Activated B cell treated with CpG ODN at 0.5 μM for 24 hours (primary cell): ENCODE measurements at places on chromosomes 16 and 17. TPM values are rescaled to one million over a fixed set of nuclear protein-coding genes. Genes with fewer than 3 reads are reported as not detected.

DNA sequence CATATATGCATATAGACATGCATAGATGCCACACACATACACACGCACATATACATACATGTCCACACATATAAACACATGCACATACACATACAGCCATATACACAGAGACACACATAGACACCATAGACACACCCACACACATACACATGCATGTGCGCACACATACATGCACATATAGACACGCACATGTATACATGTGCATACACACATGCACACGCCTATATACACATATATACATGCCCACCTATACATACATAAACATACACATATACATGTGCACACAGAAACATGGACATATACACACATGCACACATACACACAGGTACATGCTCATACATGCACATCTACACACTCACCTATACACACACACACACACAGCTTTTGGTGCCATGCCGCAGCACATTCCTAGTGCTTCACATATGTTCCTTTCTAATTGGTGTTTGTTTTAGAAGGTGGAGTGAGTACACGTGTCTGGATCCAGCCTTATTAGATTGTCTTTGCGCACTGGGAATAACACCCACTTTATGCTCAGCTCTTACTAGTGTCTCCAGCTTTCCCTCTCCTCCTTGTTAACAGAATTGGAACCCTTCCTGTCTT, 198.0 kb downstream of the RPTOR start:
- H3K36me3 ChIP-seq = peaks cover 15% of the 10 kb centered on the region
- no peaks in the 10 kb centered on the region for H3K27me3 ChIP-seq
- DNase-seq = no peak
- no peak overlapping the region for H3K27ac ChIP-seq
- H3K4me1 ChIP-seq = peaks cover 33% of the 10 kb centered on the region

MMP28 gene
- total RNA-seq = 0.59 TPM in 1 of 2 replicates, not detected in the other

NPIPA3 gene
- total RNA-seq = 1.8 and 3.5 TPM in 2 replicates

GRCh38 chr17:62098623-62099231, 33.6 kb upstream of the MED13 start:
- DNase-seq = no peak
- H3K4me3 ChIP-seq = peak overlapping the region; percentile 55
- no peaks in the 10 kb centered on the region for H3K36me3 ChIP-seq
- H3K27ac ChIP-seq = peak overlapping the region; percentile 84
- no peaks in the 10 kb centered on the region for H3K27me3 ChIP-seq

- H3K27ac ChIP-seq = peak overlapping the region; percentile 91
- DNase-seq = no peak
- H3K4me1 ChIP-seq = peaks cover 37% of the 10 kb centered on the region
- peak overlapping the region; percentile 81 for H3K4me3 ChIP-seq
Observed at GRCh38 chr17:79804856-79805696, 8.2 kb upstream of the CBX8 start.

DNA sequence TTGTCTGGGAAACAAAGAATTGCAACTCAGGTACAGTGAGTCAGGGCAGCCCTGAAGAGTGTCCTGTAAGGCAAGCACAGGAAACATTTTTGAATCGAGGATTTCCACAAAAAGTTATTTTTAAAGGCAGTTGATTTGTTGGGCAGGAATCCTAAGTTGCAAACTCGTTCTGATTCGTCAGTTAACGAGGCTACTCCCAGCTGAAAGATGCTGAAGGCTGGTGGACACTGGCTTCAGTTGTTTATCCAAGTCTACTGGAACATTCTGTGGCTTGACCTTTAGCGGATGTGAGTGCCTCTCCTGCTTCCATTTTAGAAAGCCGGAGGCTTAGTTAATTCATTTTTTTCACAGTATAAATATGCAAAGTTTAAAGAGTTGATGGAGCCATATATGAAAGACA, 84.2 kb downstream of the KCNJ12 start:
- DNase-seq = no peak
- peaks cover 18% of the 10 kb centered on the region for H3K27me3 ChIP-seq
- H3K4me1 ChIP-seq = peaks cover 12% of the 10 kb centered on the region
- no peak overlapping the region for H3K4me3 ChIP-seq

HBA2 gene
- total RNA-seq = 90.7 and 104 TPM in 2 replicates

- peaks cover 12% of the 10 kb centered on the region for H3K4me1 ChIP-seq
- peak overlapping the region; percentile 99 for H3K4me3 ChIP-seq
- no peak for DNase-seq
- H3K27ac ChIP-seq = no peak overlapping the region
- H3K36me3 ChIP-seq = peaks cover 21% of the 10 kb centered on the region
- no peaks in the 10 kb centered on the region for H3K27me3 ChIP-seq
Observed at GRCh38 chr16:66881014-66881417, 701 bp downstream of the PDP2 start.
